ENCODE measurements at places on chromosomes 12 and 14. TPM values are rescaled to one million over a fixed set of nuclear protein-coding genes. Genes with fewer than 3 reads are reported as not detected.
A peak's percentile ranks its signal among the peaks of the same experiment; 100 is the strongest.

The KLRK1 gene
- 4.9 TPM for total RNA-seq

The NKX2-1 gene
- total RNA-seq: not detected

The MFAP5 gene
- not detected for total RNA-seq

The TOMM20L gene
- not detected for total RNA-seq

The CAPZA3 gene
- total RNA-seq: not detected

The P3H3 gene
- total RNA-seq: 86.5 TPM

- no peak overlapping the region for H3K4me3 ChIP-seq
- no peak for DNase-seq
- no peaks in the 10 kb centered on the region for H3K36me3 ChIP-seq
- H3K27ac ChIP-seq: no peak overlapping the region
- no peaks in the 10 kb centered on the region for H3K27me3 ChIP-seq
- peaks cover 4% of the 10 kb centered on the region for H3K4me1 ChIP-seq
Observed at GRCh38 chr12:31620311-31620710, 29.4 kb upstream of the DENND5B start.

- H3K27ac ChIP-seq: no peak overlapping the region
- H3K4me3 ChIP-seq: no peak overlapping the region
- no peaks in the 10 kb centered on the region for H3K4me1 ChIP-seq
- H3K27me3 ChIP-seq: peaks cover 15% of the 10 kb centered on the region
Observed at GRCh38 chr14:53190938-53191337, 37.8 kb upstream of the DDHD1 start.

DNA sequence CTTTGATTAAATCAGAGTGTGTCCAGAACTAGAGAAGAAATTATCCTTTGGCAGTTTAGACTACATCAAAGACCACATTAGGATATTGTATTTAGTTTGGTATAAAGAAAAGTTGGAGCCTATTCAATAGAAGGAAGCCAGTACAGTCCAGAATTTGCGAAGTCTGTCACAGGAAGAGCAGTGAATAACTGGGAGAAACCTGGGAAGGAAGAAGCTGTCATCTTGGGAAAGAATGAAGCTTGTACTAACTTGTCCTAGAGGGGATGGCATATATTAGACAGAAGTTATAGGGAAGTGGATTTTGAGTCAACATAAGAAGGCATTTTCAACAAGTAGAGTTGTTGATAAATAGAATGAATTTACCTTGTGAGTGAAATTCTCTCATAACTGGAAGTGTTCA, 386.7 kb downstream of the LRIG3 start:
- H3K27me3 ChIP-seq: no peaks in the 10 kb centered on the region
- no peak overlapping the region for H3K27ac ChIP-seq
- H3K4me3 ChIP-seq: no peak overlapping the region
- peaks cover 7% of the 10 kb centered on the region for H3K36me3 ChIP-seq
- no peak for DNase-seq

DNA sequence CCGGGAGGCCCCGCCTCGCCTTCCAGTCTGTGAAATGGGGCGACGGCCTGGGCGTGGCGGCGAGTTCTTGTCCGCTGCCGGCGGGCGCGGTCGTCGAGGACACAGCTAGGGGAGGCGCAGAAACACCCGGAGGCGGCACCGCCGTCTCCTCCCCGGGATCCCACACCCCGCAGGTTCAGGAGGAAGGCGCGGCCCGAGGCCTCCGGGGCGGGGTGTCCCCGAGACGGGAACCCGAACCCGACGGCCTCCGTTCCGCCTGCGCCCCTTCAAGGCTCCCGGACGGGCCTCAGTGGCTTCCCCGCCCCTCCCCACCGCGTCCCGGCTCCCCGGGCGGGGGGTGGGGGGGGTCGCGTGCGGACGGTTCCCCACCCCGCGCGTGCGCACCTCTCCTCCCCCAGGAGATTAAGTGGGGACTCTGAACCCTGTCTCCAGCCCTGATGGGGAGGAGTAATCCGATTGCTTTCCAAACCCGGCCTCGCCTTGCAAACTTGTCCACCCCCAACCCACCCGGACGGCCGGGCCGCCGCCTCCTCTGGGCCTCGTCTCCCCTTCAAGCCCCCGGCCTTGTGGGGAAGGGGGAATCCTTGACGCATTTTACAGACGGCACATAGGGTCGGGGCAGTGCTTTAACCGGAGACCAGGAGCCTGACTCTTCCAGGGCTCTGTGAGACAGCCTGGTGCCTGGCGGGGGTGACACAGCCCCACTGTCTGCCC, 35.3 kb upstream of the ANKRD9 start:
- peaks cover 14% of the 10 kb centered on the region for H3K27me3 ChIP-seq
- no peak overlapping the region for H3K4me3 ChIP-seq

DNA sequence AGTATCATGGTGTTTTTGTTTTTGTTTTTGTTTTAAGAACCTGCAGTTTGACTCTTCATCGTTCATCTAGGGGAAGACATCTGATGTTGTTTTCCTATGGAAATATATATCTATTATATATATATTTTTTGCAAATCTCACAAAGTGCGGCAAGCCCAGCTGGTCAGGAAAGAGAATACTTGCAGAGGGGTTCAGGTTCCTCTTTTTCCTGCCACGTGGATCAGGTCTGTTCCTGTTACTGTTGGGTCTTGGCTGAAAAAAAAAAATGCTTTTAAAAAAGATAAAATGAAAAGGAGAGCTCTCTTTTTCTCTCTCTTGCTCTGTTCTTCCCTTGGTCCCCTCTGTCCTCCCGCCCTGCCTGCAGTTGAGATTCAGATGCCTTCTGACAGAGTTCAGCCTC, 179.4 kb upstream of the BCL2L14 start:
- H3K27me3 ChIP-seq: no peaks in the 10 kb centered on the region
- H3K4me1 ChIP-seq: peaks cover 11% of the 10 kb centered on the region
- no peak for DNase-seq
- H3K36me3 ChIP-seq: peaks cover 50% of the 10 kb centered on the region
- H3K4me3 ChIP-seq: no peak overlapping the region

DNA sequence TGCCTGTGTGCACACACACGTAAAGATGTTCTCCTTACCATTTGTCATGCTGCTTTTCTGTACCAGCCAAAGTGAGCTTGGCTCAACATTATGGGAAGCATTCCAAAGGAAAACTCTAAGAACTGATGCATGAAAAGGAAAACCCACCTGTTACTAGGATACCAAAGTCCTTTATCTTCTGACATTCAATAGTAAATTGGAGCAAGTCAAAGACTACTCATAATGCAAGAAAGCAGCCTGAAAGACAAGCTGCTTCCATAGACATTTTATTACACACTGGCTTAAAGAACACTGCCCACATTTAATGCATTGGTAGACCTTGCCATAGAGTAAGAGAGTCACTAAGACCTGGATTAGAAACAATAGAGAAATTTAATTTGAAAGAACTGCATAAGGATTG, 159.0 kb downstream of the LRIG3 start:
- no peak for DNase-seq
- no peak overlapping the region for H3K27ac ChIP-seq
- peaks cover 2% of the 10 kb centered on the region for H3K36me3 ChIP-seq

DNA sequence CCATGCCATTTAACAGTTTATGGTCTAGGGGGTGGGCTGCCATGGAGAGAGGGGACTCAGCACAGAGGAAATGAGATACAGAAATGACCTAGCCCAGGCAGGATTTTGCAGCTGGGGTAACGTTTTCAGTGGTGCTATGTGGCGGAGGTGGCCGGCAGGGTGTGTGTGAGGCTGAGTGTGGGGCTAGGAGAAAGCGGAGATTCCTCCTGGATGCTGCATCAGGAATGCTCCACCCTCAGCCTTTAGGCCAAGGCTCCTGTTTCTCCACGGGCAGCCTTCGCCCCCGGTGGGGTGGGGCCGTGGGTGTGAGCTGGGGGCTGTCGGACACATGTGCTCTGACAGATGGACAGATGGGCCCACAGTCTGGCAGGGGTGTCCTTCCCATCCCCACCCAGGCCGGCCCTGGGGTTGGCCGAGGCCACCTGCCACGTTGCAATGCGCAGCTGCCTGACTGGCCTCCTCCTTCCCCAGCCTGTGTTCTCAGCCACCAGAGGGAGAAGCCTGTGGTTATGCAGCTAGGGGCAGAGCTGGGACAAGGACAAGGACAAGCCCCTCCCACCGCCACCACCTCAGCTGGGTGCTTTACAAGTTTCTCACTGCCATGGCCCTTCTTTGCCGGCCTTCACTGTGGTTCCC, 44.3 kb downstream of the TEAD4 start:
- no peak for DNase-seq
- no peak overlapping the region for H3K4me3 ChIP-seq
- H3K36me3 ChIP-seq: peaks cover 3% of the 10 kb centered on the region
- H3K27me3 ChIP-seq: no peaks in the 10 kb centered on the region

- no peaks in the 10 kb centered on the region for H3K27me3 ChIP-seq
- peaks cover 8% of the 10 kb centered on the region for H3K4me1 ChIP-seq
- H3K27ac ChIP-seq: no peak overlapping the region
- peaks cover 11% of the 10 kb centered on the region for H3K36me3 ChIP-seq
- DNase-seq: no peak
Observed at GRCh38 chr14:63523735-63524426, 19.3 kb downstream of the PPP2R5E start.

DNA sequence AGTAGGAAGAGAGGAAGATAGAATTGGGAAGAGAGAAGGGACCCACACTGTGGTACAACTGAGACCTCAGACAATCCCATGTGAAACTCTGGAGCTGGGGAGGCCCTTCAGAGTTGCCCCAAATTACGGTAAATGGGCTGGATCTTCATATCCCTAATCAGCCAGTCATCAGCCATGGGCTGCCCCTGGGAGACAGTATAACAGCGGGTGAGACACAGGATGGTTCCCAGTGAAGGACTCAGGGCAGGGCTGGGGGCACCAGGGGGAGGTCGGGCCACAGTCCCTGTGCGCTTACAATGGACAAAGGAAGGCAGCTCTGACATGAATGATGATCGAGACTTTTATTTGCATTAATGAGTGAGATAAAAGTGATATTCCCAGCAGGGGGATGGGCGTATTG, 74.2 kb upstream of the BDKRB2 start:
- H3K4me3 ChIP-seq: no peak overlapping the region
- H3K27ac ChIP-seq: no peak overlapping the region
- no peaks in the 10 kb centered on the region for H3K36me3 ChIP-seq
- peaks cover 33% of the 10 kb centered on the region for H3K27me3 ChIP-seq
- peak; percentile 57 for DNase-seq

- no peaks in the 10 kb centered on the region for H3K36me3 ChIP-seq
- H3K27me3 ChIP-seq: peaks cover 4% of the 10 kb centered on the region
- H3K4me3 ChIP-seq: no peak overlapping the region
Observed at GRCh38 chr12:9615420-9616136, 7.9 kb upstream of the KLRB1 start.

DNA sequence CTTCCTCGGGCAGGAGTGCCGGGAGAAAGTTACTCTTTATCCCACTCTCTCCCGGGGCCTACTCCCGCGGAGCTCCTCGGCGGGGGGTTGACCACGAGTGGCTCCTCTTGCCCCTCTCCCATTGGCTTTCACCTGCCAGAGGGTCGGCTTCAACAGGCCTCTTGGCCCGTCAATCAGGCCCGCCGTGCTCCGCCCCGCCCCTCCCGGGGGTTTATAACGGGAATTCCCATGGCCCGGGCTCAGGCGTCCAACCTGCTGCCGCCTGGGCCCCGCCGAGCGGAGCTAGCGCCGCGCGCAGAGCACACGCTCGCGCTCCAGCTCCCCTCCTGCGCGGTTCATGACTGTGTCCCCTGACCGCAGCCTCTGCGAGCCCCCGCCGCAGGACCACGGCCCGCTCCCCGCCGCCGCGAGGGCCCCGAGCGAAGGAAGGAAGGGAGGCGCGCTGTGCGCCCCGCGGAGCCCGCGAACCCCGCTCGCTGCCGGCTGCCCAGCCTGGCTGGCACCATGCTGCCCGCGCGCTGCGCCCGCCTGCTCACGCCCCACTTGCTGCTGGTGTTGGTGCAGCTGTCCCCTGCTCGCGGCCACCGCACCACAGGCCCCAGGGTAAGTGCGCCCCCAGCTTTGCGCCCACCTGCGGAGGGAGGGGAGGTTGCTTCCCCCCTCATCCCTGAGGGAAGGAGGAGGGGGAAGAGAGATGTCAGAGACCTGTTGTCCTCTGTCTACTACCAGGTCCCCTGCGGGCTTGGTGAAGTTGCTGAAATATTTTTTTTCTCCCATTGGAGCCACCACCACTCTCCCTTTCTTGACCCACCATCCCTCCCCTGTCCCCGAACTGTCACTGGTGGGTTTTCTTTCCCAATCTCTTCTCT, at the start of gene SMOC1:
TSS of gene SMOC1 (plus strand) at position 242 of the 869 bp plus-strand sequence. CDS start at position 505, 263 bp downstream.
- no peak within 1 kb of the TSS for H3K27ac ChIP-seq
- H3K27me3 ChIP-seq: peaks cover 50% of the 10 kb centered on the region
- peak; percentile 84 for DNase-seq
- peak within 1 kb of the TSS; percentile 45 for H3K4me3 ChIP-seq
- H3K4me1 ChIP-seq: peaks cover 2% of the 10 kb centered on the region

DNA sequence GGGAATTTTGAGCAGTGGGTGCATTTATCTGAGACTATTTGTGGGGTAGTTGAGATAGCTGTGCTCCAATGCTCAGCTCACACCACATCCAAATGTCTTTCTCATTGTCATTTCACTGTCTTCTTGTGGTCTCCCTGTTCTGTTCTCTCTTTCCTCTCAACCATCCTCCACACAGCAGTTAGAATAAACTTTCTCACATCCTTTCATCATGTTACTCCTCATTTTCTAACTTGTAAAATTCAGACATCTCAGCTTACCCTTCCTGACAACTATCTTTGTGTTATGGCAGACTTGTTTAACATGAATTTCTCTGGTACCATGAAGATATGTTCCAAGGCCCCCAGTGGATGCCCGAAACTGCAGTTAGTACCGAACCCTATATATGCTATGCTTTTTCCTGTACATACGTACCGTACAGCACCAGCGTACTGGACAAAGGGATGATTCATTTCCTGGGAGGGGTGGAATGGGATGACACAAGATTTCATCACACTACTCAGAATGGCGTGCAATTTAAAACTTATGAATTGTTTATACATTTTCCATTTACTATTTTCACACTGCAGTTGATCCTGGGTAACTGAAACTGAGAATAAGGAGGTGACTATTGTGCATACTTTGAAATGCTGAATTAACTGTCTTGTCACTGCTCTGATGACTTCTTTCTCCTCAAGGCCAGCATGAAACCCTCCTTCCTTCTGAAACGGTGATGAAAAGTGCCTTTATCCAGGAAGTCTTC, 177.1 kb upstream of the SLC38A2 start:
- peak overlapping the region; percentile 96 for H3K27ac ChIP-seq
- DNase-seq: no peak
- peaks cover 5% of the 10 kb centered on the region for H3K36me3 ChIP-seq
- peak overlapping the region; percentile 34 for H3K4me3 ChIP-seq
- H3K27me3 ChIP-seq: no peaks in the 10 kb centered on the region
- peaks cover 74% of the 10 kb centered on the region for H3K4me1 ChIP-seq

DNA sequence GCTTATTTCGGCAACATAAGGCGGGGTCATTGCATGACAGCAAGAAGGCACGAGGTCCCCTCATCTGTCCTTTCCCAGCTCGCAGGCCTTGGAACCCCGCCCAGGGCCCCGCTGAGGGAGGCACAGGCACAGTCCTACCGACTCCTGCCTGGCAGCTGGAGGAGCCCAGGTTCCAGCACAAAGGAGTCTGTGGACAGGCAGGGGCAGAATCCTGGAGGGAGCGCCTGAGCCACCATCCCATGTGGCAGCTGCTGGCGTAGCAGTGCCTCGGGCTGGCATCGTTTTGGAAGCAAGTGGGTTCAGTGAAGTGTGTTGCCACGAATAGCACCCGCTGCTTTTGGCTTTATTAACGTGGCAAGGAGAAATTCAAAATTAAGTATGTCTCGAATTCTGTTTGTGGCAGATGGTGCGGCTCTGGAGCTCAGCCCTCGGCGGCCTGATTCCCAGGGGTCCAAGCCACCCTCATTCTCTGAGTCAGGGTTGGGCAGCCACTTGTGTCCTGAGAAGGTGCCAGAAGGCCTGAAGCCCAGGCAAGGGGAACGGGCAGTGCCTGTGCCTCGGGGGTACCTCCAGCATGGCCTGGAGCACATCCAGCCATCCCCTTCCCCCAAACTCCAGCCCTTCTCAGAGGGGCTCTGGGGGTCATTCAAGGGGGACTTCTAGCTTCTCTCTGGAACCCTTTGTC, 35.9 kb downstream of the SLC8B1 start:
- no peak overlapping the region for H3K4me3 ChIP-seq
- peaks cover 26% of the 10 kb centered on the region for H3K4me1 ChIP-seq
- peaks cover 20% of the 10 kb centered on the region for H3K36me3 ChIP-seq
- DNase-seq: no peak
